Natural killer cell (primary cell): ENCODE measurements at places on chromosomes 12 and 14. TPM values are rescaled to one million over a fixed set of nuclear protein-coding genes. Genes with fewer than 3 reads are reported as not detected.

DNA sequence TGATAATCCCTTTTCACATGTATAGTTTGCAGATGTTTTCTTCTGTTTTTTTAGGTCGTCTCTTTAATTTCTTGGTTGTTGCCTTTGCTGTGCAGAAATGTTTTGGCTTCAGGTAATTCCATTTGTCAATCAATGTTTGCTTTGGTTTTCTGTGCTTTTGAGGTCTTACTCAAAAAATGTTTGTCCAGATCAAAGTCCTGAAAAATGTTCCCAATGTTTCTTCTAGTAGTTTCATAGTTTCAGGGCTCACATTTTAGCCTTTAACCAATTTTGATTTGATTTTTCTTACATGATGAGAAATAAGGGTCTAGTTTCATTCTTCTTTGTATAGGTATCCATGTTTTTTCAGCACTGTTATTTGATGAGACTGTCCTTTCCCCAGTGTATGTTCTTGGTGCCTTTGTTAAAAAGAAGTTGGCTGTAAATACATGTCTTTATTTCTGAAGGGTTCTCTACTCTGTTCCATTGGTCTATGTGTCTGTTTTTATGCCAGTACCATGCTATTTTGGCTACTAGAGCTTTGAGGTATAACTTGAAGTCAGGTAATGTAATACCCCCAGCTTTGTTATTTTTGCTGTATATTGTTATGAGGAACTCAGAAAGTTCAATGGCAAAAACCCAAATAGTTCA, 578.7 kb upstream of the SEL1L start:
- DNase-seq, result no peak

DNA sequence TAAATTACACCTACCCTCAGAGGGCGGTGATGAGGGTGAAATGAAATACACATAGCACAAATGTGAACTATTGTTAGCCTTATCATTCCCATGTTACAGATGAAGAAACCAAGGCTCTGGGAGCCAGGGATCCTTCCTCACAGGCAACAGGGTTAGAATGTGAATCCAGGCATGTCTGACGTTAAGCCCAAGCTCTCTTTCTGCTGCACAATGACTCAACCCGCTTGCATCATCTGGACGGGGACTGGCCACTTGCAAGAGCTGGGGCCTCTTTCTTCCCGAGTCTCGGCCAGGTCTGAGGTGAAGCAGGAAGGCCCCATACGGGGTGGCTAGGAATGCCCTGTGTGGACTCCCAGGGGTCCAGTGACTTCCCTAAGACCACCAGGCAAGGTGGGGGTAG, 105.2 kb downstream of the RBM19 start:
- DNase-seq, result no peak

DNA sequence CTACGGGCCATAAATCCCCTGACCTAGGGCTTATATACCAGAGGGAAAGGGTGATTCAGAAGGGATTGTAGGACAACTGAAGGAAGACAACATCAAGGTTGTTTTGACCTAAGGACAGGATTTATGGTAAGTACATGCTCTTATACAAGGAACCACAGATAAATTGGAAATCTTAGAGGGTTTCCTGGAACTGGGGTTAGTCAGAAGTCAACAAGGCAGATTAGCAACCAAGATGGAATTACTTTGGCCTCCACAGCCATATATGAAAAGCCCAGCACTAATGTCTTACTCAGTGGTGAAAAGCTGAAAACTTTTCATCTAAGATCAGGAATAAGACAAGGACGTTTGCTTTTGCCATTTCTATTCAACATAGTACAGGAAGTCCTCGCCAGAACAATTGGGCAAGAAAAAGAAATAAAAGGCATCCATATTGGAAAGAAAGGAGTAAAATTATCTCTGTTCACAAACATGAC, 5.4 kb downstream of the TMBIM4 start:
- DNase-seq, result no peak

ABHD4 gene
- total RNA-seq, result 30.2 TPM

RTL1 gene
- total RNA-seq, result not detected
